Stimulated activated CD8-positive, alpha-beta memory T cell treated with anti-CD3 and anti-CD28 coated beads, Interleukin-4, amount 100 ng/mL, for 1 hour (primary cell): ENCODE measurements at places on chromosomes 3 and 15.

DNA sequence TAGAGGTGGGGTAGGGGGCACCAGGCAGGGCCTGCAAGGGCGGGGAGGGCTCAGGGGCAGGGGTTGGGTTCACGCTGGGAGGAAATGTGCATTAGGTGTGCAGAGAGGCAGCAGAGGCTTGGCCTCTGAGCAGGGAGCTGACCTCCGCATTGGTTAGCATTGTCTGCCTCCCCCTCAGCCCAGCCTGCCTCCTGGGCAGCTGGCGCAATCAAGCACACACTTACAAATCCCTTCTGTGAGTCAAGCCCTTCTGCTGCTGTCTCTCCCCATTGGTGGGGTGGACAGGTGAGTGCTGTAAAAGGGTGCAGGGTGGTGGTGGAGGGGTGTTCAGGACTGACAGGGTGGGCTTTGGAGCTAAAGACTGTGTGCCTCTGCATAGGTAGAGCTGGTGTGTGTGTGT, 9.3 kb downstream of the LOXL1 start:
- no peak for DNase-seq

GRCh38 chr15:97890307-97890706, 70.2 kb upstream of the ARRDC4 start:
- DNase-seq = no peak

GRCh38 chr15:78061963-78062427, 15.5 kb downstream of the TBC1D2B start:
- no peak for DNase-seq

- no peak for DNase-seq
Measured at GRCh38 chr15:67801926-67802914, 23.1 kb upstream of the SKOR1 start.

DNA sequence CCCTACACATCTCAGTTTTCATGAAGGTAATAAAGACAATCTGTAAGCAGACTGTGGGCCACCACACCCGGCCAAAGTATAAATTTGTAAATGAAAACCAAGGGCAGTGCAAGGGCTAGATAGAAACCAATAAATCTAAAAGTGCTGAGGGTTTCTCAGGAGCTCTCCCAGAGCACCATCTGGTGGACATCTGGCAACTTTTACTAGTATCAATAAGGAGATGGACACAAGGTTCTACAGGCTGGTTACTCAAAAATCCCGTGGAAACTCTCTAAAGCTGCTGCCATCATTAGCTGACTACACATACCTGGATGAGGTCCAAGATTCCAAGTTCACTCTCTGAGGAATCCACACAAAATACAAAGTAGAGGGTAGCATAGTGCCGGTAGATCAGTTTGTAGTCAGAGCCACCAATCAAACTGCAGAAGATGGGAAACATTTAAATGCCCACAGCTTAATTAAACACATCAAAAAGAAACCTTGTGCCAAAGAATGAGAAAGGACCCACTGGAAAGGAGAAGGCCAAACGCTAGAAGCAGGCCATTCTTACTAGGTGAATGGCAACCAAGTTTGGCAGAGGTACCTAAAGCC, 5.5 kb downstream of the AP3S2 start:
- DNase-seq = no peak

DNA sequence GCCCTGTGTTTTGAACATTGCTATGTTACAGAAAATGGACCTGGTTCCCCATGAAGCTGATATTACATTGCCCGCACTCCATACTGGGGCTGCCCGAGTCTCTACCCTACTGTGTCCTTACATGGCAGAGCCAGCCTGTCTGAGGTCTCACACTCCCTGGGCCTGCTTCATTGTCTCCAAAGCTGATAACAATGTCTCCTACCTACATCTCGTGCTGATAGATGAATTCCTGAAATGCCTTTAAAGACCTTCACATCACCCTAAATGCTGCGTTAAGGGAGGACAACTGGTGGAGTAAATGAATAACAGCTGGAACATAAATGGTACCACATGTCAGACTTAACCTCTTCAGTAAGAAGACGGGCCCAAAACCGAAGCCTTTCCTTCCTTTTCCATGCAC, 62.9 kb upstream of the PTX3 start:
- DNase-seq = no peak

DNA sequence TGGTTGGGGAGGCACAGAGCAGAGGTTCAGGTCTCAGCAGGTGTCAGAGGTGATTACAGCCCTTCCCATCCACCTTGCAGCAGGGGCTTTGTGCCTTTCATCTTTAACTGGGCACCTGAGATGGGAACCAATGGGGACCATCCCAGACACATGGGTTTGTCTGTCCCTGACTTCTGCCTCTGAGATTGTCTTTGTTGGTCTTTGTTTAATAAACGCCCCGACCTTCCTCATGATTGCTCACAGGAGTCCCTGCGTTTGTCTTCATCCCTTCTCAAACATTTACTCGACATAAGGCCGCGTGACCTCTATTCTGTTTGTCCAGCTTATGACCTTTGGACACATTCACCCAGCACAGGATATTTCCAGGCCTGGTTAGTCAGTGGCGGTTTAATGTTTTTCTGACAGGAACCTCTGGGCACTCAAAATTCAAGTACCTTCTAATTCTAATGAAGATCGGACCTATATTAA, 5.9 kb downstream of the ZSCAN2 start:
- no peak for DNase-seq

DNA sequence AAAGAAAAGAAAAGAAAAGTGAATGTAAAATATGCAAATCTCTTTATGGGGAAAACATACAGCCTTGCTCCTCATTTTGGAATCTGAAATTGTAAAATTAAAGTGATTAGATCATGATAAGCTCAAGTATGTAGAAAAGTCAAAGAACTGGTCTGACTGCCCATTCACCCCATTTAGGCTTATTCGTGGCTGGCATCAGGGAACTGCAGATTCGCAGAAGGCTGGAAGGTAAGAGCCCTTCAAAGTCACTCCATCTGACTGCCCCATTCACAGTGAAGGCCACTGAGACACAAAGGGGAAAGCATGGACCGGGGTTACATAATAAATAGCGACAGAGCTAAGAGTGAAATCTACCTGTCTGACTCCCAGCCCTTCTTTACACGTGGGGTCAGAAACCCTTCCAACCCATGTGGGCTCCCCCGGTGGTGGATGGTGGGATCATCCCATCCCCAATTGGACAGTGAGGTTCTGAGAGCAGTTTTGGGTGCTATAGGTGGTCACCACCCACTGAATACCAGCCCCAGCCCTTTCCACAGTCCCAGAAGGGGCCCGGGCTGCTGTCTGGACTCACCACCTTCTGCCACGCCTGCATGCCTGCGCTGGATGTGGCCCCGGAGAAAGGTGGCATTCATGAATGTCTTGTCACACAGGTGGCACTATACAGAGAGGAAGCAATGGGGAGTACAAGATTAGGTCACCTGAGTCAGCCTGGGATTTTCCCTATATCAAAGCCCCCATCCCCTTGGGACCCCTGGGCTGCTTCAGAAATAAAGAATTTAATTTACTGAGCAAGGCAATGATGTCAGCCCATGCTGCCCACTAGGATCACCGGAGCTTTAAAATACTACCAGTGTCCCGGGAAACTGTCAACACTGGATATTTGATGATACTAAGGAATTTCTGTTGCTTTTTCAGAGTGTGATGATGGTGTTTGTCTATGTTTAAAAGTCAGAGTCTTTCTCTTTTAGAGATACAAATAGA, 17.9 kb downstream of the DZIP1L start:
- DNase-seq = no peak

- no peak for DNase-seq
Measured at GRCh38 chr15:59317211-59317610, 55.5 kb downstream of the MYO1E start.
